ENCODE measurements at places on chromosomes 13 and 19.

- no peak for DNase-seq
These were observed 8.4 kb downstream of the DACH1 start for GRCh38 chr13:71858647-71859046.

DNA sequence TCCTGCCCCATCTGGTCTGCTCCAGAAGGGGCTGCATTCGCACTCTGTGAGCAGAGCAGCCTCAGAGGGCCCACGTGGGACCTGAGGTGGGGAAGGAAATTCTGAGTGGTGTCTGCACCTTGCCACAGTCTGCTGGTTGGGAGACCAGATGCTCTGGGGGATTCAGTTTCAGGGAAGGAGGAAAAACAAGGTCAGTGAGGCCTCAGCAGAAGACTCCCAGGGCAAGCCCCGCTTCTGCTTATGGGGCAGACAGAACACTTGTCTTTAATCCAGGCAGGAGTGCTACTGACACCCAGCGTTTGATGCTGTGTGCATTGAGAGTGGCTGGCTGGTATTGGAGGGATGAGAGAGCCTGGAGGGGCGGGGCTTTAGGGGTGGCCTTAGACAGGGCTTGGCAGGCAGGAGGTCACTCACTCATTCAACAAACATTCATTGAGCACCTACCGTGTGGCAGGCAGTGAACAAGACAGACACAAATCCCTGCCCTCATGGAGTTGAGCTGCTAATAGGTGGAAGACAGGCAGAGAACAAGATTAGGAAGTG, 4.9 kb upstream of the CLEC17A start:
- DNase-seq = no peak

GRCh38 chr19:13150931-13151604, 857 bp downstream of the IER2 start:
- peak; percentile 53 for DNase-seq

- no peak for DNase-seq
These were observed 24.9 kb upstream of the DPP9 start for GRCh38 chr19:4748589-4748988.

DNA sequence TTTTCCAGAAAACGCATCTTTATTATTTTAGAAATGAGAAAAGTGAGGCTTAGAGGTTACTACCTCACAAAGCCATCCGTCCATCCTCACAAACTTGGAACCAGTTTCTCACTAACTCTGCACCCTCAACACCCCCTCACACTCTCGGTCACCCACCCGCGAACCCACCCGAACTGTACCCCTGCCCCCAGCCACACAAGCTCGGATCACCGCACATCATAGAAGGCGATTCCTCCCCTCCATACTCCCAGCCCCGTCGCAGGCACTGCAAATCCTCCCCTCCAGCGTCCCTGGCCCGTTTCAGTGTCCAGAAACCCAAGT, 238 bp downstream of the ZNF260 start:
- DNase-seq = no peak
